ENCODE measurements at places on chromosomes 7 and 10. TPM values are rescaled to one million over a fixed set of nuclear protein-coding genes. Genes with fewer than 3 reads are reported as not detected.

- peaks cover 16% of the 10 kb centered on the region for H3K36me3 ChIP-seq
- H3K27me3 ChIP-seq: no peaks in the 10 kb centered on the region
- H3K27ac ChIP-seq: no peak overlapping the region
- H3K4me3 ChIP-seq: no peak overlapping the region
These were observed 3.4 kb downstream of the NSUN6 start for GRCh38 chr10:18647945-18648344.

DNA sequence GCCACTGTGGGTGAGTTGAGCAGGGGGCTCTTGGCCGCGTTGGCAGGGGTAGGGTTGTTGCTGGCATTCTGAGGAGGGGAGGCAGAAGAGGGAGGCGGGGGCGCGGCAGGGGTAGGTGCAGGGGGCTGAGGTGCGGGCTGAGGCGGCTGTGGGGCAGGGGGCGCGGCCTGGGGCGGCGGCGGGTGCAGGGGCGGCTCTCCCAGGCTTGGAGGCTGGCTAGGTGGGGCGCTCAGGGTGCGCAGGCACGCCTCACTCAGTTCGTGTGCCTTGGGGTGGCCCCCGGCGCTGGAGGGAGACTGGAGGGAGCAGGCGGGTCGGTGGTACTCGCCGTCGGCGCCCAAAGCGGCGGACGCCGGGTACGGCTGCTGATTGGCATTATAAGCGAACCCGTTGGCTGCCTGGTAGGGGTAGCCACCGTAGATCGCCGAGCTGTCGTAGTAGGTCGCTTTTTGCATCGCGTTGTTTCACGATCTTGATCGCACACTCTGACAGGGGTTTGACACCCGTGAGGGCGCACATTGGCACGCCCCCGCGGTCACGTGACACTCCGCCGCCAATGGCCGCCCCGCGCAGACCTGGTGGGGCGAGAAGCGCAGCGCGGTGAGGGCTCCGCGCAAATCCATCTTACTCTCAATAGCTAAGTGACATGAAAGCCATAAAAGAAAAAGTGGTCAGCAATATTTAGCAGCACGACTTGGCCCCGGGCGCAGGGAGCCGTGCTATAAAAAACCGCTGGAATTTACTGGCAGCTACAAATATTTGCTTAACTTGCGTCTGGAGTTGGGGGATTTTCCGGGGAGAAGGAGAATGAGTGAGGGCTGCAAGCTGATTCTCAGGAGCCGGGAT, 7.9 kb upstream of the HOXA2 start:
- H3K36me3 ChIP-seq: no peaks in the 10 kb centered on the region
- peaks cover 25% of the 10 kb centered on the region for H3K27me3 ChIP-seq
- H3K4me1 ChIP-seq: peaks cover 40% of the 10 kb centered on the region

The NRP1 gene
- 127 TPM for total RNA-seq

GRCh38 chr10:98244586-98244985, 23.4 kb downstream of the LOXL4 start:
- peaks cover 76% of the 10 kb centered on the region for H3K36me3 ChIP-seq
- no peaks in the 10 kb centered on the region for H3K27me3 ChIP-seq
- no peak overlapping the region for H3K27ac ChIP-seq
- no peak for DNase-seq

GRCh38 chr7:147804032-147804431, 786.5 kb upstream of the C7orf33 start:
- H3K36me3 ChIP-seq: no peaks in the 10 kb centered on the region
- H3K4me3 ChIP-seq: no peak overlapping the region
- H3K4me1 ChIP-seq: no peaks in the 10 kb centered on the region
- DNase-seq: no peak

DNA sequence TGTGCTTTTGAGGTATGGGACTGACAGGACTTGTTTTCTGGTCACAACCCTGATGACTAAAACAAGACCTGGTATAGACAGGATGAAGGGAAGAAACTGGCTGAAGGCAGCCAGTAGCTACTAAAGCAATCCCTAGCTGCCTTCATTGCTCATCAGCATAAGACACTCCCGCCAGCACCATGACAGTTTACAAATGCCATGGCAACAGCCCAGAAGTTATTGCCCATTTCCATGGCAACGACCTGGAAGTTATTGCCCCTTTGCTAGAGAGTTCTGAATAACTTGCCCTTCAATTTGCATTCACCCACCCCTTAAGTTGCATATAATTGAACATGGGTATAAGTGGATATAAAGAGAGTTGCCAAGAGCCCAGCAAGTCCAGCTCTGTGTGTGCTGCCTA, 169.6 kb upstream of the FAM171A1 start:
- no peaks in the 10 kb centered on the region for H3K27me3 ChIP-seq
- H3K27ac ChIP-seq: no peak overlapping the region
- H3K4me1 ChIP-seq: no peaks in the 10 kb centered on the region
- no peak overlapping the region for H3K4me3 ChIP-seq

The TMEM248 gene
- total RNA-seq: 103 TPM

DNA sequence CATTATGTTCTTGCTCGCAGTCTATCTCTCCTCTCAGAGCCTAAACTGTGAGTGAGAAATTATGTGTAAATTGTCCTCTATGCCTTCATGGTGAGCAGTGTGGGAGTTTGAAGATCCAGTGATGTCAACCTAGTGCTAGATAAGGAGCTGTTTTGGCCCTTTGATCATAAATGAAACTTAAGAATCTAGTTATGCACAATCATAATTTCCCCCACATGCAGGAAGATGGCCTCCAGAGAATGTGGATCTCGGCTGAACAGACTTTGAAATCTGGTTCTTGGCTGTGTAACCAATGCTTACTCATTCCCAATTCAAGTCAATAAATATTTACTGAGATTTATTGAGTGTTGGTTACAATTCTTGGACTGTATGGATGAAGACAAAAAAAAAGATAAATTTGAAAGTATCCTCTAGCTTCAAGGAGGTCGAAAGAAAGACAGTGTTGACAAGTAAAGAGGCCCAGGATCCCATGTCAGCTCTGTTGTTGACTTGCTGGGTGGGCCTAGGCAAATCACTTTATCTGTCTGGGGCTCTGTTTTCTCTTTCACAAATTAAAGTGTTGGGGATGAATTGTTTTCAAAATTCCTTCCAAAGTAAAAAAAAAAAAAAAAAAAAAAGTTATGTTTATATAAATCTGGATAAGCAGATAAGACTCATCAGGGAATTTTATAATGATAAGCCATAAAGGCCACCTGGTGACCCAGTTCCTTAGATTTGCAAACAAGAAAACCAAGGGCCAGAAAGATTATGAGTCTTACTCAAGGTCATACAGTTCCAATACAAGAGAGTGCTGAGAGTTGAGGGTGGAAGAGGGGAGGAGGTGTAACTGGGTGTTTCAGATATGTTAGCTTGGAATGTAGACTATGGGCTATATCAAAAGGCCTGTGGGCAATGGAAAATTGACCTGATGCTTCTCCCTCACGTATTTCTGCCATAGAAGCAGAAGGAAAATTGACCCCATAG, 969.9 kb downstream of the KCNMA1 start:
- H3K4me3 ChIP-seq: no peak overlapping the region
- H3K27ac ChIP-seq: no peak overlapping the region
- no peaks in the 10 kb centered on the region for H3K27me3 ChIP-seq
- H3K36me3 ChIP-seq: no peaks in the 10 kb centered on the region

DNA sequence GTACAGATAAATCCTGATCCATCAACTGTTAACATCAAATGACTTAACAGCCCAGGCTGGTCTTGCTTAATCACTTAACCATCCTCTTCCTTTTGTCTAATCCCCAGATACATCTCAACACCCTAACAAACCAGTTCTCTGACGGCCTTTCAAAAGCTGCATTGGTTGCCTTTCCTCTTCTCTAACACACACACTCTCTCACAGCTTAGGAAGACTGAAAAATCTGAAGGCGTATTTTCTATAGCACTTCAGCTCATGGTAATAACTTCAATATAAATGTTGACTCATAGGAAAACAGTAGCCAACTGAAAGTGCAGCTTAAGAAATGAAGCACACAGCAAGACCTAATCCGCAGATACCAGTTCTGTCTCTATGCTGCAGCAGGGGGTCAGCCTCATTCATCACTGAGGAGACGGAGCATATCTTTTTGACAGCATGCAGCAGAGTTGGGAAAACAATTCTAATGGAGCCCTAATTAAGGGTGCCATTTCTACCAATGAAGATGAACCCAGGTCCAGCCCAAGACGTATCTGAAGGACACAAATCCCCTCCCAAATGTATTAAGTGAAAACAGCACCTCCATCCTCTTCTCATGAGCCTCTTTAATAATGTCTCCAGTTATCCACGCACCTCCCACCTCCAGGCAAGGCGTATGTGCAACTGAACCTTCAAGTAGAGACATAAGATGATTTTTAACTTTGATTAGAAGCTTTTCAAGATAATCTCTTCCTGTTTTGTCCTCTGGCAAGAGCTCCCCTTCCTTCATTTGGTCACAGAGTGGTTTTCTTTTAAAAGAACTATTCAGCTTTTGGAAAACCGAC, 211.7 kb upstream of the NFE2L3 start:
- H3K27me3 ChIP-seq: no peaks in the 10 kb centered on the region
- peaks cover 4% of the 10 kb centered on the region for H3K4me1 ChIP-seq
- H3K4me3 ChIP-seq: no peak overlapping the region
- no peak overlapping the region for H3K27ac ChIP-seq

DNA sequence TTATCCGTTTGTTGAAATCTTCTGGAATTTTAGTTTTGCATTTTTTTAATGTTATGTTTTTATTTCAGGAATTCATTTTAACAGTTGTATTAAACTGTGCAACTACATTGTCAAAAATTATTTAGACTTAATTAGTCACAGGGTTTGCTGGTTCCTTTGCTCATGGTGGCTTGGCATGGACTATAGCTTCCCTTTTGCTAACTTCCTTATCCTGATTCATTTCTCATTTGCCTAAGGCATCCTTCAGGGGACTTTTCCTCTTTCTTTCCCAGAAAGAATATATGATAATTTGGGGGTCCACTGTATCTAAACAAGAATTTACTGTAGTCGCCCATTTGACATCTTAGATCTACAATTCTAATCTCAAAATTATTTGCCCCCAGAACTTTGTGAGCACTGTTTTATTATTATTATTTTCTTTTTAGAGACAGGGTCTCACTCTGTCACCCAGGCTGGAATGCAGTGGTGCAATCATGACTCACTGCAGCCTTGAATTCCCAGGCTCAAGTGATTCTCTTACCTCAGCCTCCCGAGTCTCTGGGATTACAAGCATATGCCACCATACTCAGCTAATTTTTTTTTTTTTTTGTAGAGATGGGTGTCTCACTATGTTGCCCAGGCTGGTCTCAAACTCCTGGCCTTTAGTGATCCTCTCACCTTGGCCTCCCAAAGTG, 13.9 kb downstream of the FIGNL1 start:
- no peak for DNase-seq
- H3K27me3 ChIP-seq: no peaks in the 10 kb centered on the region
- no peak overlapping the region for H3K4me3 ChIP-seq
- H3K4me1 ChIP-seq: no peaks in the 10 kb centered on the region
- H3K27ac ChIP-seq: no peak overlapping the region
- H3K36me3 ChIP-seq: no peaks in the 10 kb centered on the region

DNA sequence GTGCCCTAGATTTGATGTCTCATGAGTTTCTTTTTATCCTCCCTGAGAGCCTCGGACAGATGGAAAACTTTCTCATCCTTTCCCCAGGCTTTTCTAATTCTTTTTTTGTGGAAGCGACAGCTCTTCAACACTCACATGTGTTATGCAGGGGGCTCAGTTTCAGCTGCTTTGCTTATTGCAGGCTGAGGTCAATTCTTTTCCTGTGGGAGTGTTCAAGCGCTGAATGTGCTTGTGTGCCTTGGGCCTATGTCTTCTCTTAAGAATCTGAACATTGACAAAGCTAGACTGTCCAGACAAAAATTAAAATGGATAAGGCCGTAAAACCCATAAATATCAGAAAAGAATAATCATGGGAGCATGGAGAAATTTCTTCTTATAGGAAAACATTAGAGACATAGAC, 125.2 kb upstream of the STEAP4 start:
- H3K4me1 ChIP-seq: no peaks in the 10 kb centered on the region
- H3K27me3 ChIP-seq: no peaks in the 10 kb centered on the region
- no peaks in the 10 kb centered on the region for H3K36me3 ChIP-seq
- no peak overlapping the region for H3K27ac ChIP-seq
- H3K4me3 ChIP-seq: no peak overlapping the region

GRCh38 chr10:88292185-88292514, 291.0 kb downstream of the RNLS start:
- DNase-seq: no peak
- no peaks in the 10 kb centered on the region for H3K4me1 ChIP-seq
- no peaks in the 10 kb centered on the region for H3K27me3 ChIP-seq

The SPDYE9 gene
- total RNA-seq: not detected

The HOXA4 gene
- 8.5 TPM for total RNA-seq

DNA sequence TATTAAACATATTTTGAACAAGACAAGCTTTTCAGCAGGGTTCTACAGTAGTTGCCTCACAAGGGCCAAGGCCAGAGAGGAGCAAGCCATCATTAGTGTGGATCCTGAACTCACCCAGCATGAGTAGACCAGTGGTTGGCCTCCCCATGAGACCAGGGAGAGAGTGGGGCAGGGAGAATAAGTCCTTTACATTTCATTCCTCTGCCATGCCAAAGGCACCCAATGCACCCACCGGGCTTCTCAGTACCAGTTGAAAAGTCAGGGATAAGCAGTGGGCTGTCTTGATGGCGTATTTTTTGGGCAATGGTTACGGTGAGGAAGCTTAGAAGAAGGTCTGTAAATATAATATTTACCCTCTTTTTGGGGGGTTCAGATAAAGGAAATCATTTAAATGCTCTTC, 16.6 kb downstream of the CRTAC1 start:
- no peak overlapping the region for H3K27ac ChIP-seq
- DNase-seq: no peak
- H3K4me1 ChIP-seq: no peaks in the 10 kb centered on the region
- no peaks in the 10 kb centered on the region for H3K36me3 ChIP-seq
- H3K4me3 ChIP-seq: no peak overlapping the region

DNA sequence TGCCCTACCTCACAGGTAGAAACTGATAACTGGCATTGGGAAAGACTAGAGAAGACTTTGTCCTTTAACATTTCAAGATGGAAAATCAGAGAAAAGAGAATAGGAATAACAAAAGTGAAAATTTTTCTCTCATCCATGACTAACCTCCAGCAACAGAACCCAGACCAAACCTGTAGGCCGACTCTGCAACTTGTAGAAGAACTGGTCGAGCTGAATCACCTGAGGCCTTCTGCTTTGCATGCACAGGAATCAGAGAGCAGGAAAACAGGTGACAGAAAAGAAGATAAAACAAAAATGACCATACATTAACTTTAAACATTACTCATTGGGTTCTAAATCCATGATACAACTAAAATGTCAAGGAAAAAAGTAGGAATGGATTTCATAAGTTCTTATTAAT, 137.1 kb downstream of the SLC25A13 start:
- H3K4me1 ChIP-seq: no peaks in the 10 kb centered on the region
- H3K27me3 ChIP-seq: no peaks in the 10 kb centered on the region
- H3K4me3 ChIP-seq: no peak overlapping the region

DNA sequence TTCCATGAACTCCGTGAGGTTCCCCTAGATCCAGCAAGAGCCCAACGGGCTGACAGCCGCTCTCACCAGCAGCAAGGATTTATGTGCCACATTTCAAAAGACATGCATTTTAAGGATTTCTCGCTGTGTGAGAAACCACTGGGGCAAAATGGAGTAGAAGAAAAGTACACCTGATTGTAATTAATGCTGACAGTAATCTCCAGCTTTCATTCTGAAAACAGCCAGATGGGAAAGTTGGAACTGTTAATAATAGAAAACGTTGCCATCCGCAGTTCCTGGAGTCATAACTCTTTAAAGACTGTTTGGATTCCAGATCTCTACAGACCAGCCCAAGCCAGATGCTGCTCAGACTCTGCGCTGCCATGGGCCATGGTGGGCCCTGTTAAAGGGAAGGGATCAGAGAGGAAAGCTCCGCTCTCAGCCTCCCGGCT, 216.9 kb upstream of the GLI3 start:
- no peak for DNase-seq
- no peaks in the 10 kb centered on the region for H3K27me3 ChIP-seq
- H3K4me3 ChIP-seq: no peak overlapping the region

- no peak overlapping the region for H3K4me3 ChIP-seq
- no peaks in the 10 kb centered on the region for H3K4me1 ChIP-seq
- no peaks in the 10 kb centered on the region for H3K36me3 ChIP-seq
- no peak for DNase-seq
- H3K27me3 ChIP-seq: no peaks in the 10 kb centered on the region
These were observed 58.0 kb downstream of the GNAT3 start for GRCh38 chr7:80453699-80454340.

The HTR5A gene
- total RNA-seq: not detected
